ENCODE measurements at places on chromosomes 16 and 17.

- DNase-seq, result no peak
Observed at GRCh38 chr17:73337330-73337710, 25.5 kb upstream of the CDC42EP4 start.

DNA sequence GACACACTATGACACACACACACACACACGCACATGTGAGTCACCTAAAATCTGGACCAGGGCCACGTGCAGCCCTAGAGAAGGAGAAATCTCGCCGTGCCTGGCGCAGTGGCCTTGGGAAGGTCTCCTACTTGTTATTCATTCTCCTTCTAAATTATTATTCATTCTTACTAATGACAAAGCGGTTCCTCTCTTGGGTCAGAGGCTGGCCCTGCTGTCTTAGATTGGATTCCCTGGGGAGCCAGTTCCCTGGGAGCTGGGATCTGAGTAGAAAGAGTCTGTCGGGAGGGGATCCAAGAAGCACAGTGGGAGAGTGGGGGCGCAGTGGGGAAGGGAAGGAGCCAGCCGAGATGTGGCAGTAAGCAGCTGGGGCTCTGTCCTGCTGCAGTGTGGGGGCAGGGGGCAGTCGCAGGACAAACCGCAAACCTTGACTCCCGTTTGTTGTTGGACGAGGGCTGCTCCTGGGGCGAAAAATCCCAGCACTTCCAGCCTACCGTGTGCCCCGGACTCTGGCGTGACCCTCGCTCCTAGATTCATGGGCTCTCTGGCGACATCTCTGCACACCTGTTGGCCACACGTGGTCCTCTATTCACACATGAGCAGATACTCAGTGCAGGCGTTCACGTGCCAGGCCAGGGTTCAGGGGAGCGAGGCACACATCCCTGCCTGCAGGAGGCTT lies 18.7 kb upstream of the JPH3 start:
- no peak for DNase-seq

DNA sequence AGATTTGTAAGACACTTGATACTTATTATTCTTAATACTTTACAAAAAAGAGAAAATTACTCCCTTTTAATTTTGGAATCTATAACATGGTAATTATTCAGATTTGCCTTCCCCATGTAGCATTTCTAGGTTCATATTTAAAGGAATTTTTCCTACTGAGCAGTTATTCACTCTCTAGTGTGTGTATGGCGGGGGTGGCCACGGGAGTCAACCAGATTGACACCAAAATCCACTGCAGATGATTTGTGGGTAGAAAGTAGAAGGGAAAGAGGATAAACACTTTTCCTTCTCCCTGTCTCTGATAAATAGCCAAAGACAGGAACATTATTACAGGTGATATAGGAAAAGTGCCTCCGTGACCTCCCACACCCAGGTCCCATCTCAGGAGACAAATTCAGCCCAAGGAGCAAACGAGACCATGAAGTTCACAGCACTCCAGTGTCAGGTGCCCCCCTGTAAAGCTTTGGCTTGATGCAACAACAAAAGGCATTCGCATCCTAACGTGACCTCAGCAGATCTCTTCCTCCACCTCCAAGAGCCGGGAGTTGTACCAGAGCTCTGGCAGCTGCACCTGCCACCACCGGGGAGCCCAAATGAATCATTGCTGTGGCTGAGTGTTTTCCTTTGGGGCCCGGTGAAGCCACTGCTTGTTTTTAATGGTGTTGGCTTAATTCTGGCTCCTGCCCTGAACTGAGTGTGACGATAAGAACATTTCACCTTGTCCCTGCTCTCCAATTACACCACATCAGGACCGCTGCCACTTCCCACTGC lies 92.7 kb upstream of the NOL11 start:
- no peak for DNase-seq

DNA sequence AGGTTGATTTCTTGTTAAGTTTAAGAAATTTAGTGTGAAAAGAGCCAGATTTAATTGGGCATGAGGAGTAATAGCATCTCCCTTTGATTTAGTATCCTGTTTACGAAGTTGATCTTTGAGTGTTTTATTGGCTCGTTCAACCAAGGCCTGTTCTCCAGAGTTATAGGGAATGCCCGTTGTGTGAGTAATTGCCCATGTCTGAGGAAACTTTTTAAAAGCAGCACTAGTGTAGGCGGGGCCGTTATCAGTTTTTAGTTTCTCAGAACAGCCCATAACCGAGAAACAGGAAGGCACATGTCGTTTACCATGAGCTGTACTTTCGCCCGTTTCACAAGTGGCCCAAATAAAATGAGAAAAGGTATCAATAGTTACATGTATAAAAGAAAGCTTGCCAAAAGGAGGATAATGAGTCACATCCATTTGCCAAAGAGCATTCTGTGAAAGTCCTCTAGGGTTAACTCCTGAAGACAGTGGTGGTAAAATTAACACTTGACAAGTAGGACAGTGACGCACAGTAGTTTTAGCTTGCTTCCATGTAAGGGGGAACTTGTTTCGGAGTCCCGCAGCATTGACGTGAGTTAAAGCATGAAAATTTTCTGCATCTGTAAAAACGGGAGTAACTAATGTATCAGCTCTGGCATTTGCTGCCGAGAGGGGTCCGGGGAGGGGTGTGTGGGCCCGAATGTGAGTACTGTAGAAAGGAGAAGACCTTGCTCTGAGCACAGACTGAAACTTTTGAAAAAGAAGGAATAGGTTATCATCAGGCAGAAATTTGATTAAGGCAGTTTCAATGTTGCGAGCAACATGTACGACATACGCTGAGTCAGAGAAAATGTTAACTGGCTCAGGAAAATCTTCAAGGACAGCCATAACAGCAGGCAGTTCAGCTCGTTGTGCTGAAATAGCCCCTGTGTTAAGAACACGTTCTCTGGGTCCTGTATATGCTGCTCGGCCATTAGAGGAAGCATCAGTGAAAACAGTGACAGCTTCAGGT lies 18.5 kb upstream of the KCTD5 start:
- no peak for DNase-seq

- DNase-seq, result no peak
Observed at GRCh38 chr17:6914711-6915110, 81.1 kb upstream of the ALOX12 start.

DNA sequence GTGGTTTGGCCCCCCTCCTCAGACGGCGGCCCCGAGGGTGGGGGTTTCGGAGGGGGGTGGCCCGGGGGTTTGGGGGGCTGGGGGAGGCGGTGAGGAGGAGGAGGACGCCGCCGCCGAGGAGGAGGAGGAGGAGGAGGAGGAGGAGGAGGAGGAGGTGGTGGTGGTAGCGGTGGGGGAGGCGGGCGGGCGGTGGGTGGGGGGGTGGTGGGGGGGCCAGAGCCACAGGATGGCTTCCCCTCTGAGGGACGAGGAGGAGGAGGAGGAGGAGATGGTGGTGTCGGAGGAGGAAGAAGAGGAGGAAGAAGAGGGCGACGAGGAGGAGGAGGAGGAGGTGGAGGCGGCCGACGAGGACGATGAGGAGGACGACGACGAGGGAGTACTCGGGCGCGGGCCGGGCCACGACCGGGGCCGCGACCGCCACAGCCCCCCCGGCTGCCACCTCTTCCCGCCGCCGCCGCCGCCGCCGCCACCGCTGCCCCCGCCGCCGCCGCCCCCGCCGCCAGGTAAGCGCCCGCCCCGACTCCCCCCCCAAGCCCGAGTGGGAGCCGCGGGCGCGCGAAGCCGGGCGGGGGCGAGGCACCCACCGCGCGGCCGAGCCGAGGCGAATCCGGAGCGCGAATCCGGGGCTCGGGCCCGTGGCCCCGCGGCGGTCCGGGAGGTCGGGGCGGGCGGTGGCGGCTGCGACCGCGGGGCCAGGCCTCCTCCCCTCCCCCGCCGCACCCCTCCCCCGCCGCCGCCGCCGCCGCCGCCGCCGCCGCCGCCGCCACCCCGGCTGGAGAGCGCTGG lies 3.8 kb upstream of the CHD3 start:
- DNase-seq, result peak; percentile 42

DNA sequence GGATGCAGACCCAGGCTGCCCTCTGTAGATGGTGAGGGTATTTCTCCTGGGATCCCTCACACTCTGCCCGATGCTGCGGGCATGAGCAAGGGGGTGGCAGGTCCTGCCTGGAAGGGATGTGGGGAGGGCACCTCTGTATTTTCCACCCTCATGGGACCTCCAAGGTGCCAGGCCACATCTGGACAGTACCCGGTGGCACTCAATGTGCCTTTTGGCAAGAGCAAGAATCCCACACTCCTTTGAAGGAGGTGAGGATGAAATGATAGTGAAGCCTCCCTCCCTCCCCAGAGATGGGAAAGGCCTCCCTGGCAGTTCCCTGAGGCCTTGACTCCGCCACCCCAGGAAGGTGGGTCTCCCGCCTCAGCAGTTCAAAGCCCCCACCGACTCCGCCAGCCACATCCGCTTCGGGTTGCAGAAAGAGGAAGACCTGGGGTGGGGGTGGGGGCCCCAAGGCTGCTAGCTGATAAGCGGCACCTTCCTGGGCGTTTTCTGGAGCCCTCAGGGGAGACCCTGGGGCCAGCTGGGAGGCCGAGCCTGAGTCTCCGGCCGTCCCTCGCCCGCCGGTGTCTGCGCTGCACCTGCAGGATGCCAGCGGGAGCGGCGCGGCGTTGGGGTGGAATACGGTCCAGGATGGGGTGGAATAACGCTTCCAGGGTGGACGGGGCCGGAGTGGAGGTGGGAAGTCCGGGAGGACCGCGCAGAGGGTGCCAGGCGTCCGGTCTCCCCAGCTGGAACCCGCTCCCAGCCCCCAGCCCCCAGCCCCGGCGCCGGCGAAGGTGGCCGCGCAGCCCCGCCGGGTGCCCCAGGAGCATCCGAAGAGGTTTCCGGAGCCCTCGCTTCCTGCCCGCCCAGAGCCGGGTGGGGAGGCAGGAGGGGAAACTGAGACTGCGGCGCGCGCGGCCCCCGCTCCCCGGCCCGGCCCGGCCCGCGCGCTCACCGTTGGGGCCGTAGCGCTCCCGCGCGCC lies 718 bp downstream of the ATP2A3 start:
- peak; percentile 77 for DNase-seq

- no peak for DNase-seq
Observed at GRCh38 chr17:11412654-11413053, 171.6 kb downstream of the SHISA6 start.

- DNase-seq, result no peak
Observed at GRCh38 chr16:57538235-57538721, 1.9 kb upstream of the CCDC102A start.

GRCh38 chr17:15038656-15039055 lies 226.5 kb downstream of the PMP22 start:
- DNase-seq, result no peak

- no peak for DNase-seq
Observed at GRCh38 chr16:9300252-9300651, 208.8 kb downstream of the HAPSTR1 start.

Measured in CD8-positive, alpha-beta T cell (primary cell).